Activated CD8-positive, alpha-beta memory T cell treated with anti-CD3 and anti-CD28 coated beads for 4 hours (primary cell): ENCODE measurements at places on chromosomes 1 and 21.

GRCh38 chr1:90198616-90199332 is 203.9 kb downstream of the ZNF326 start:
- DNase-seq = no peak

GRCh38 chr1:69595486-69595885 is 27.8 kb downstream of the LRRC7 start:
- no peak for DNase-seq

GRCh38 chr1:106080608-106081325 is 975.7 kb upstream of the PRMT6 start:
- DNase-seq = no peak

- DNase-seq = no peak
These were observed 380 bp downstream of the COL18A1 start for GRCh38 chr21:45405271-45405818.

DNA sequence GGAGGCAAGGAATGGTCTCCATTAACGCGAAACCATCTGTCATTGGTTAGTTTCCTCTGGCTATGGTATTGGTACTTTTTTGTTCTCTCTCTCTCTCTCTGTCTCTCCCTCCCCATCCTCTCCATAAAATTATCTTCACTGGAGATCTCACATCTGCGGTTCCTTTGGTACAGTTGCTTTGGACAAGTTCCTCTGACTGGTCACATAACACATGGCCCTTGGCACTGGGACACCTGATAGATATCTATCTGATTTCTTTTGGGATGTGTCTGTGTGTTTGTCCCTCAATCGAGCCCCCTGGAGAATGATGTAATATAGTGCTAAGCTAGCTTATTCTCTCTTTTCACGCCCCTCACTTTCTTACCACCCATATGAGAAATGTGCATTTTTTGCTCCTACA is 682.0 kb upstream of the B3GALT2 start:
- DNase-seq = no peak

- DNase-seq = no peak
These were observed 13.6 kb downstream of the GABRD start for GRCh38 chr1:2032737-2033136.

- DNase-seq = no peak
These were observed 23.7 kb downstream of the KCNJ15 start for GRCh38 chr21:38280454-38280853.

DNA sequence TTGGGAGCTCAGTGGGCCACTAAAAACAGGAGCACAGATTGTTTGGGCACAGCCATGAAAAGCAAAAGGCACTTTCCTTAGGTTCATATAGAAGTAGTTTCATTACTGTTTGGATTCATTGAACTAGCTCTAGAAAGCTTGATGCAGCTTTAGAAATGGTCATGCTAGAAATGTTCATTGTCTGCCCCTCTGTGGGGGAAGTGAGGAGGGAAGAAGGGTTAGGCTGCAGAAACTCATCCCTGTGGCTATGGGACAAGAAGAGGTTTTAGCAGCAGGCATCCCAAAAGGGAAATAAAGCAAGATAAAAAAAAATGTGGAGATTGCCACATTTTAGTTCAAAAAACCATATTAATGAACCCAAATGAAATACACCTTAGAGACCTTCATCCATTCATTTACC is 359.6 kb upstream of the PTBP2 start:
- DNase-seq = no peak

DNA sequence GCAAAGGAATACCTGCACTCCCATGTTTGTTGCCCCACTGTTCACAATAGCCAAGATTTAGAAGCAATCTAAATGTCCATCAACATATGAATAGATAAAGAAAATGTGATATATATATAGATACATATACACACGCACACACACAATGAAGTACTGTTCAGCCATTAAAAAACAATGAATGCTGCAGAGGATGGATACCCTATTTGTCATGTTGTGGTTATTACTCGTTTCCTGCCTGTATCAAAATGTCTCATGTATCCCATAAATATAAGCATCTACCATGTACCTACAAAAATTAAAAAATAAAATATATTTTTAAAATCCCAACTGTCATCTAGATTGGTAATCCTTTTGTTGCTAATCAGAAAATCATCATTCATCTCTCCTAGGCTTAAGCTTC is 634.8 kb upstream of the ADGRL2 start:
- no peak for DNase-seq

DNA sequence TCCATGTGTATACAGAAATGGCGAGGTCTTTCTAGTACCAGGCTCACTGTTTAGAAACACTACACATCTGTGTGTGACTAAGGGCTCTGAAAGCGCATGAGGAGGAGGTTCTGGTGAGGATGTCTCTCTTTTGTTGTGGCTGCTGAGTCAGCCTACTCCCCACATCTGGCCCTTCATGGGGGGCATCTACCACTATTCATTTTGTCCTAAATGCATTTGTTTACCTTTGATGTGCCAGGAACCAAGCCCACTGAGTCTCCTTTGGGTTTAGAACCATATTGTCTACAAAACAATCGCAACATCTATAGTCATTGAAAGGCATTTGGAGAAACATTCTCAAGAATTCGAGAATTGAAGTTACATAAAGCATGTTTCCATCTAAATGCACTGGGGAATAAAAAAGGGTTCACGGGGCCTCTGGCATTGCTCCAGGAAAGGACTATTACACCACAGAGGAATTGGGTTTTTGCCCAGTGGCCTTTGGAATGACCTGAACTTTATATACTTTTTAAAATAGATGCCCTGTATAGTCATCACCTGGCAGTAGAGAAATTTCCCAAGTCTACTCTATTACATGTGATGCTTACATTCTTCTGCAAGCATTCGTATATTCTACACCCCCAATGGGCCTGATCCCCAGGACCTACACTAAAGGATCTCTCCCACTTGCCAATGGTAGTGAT is 35.1 kb upstream of the ADORA3 start:
- no peak for DNase-seq

GRCh38 chr1:222288053-222288452 is 259.9 kb downstream of the HHIPL2 start:
- no peak for DNase-seq

DNA sequence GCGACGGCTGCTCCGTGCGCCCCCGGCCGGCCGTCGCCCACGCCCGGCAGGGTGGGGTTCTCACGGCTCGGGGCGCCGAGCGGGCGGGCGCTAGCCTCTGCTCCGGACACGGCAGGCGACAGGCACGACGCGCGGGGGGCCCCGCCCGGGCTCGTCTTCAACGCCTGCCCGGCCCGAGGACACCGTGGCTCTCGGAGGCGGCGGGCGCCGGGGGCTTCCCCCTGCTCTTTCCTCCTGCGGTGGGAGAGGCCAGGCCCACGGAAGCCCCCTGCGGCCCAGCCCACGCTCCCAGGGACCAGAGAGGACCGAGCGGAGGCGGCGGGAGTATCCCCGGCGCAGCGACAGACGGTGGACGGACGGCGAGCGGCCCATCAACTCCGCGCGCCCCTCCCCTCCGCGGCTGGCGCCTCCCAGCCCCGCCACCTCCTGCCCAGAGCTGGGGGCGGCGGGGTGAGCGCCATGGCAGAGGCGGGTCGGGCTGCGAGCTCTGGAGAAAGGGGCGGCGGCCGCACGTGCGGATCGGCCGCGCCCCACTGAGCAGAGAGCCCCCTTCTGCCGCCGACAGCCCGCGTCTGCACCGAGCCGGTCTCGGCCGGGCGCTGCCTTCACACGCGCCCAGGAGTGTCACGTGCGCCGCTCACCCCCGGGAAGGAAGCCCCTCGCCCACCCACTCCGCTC is at the start of the genes SHE and TDRD10:
TSS of gene SHE (minus strand) at position 347 of the 678 bp plus-strand sequence. CDS start 386 bp downstream, outside the sequence.
TSS of gene TDRD10 (plus strand) at position 154 of the 678 bp plus-strand sequence. CDS start 4,685 bp downstream, outside the sequence.
- DNase-seq = no peak

GRCh38 chr1:228013935-228014930 is 7.4 kb downstream of the WNT3A start:
- DNase-seq = no peak

DNA sequence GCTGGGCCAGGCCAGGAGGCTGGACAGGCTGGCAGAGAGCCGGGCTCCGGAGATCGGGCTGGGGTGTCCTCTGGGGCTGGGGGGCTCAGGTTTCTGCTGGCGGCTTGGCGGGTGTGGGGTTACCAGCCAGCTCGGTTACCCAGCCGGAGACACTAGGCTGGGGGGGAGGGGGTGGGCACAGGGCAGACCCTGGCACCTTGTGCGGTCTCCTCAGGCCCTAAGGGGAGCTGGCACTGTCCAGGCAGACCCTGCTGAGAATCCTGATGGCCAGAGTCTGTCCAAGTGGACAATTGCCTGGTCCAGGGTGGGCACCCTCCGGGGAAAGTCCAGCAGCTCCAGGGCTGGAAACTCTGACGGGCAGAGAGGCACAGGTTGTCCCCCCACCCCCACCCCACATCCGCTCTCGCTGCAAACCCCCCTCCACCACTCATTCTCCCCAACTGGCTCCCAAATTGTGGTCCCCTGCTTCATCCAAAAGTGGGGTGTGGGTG is 6.7 kb downstream of the ZBTB7B start:
- DNase-seq = no peak

DNA sequence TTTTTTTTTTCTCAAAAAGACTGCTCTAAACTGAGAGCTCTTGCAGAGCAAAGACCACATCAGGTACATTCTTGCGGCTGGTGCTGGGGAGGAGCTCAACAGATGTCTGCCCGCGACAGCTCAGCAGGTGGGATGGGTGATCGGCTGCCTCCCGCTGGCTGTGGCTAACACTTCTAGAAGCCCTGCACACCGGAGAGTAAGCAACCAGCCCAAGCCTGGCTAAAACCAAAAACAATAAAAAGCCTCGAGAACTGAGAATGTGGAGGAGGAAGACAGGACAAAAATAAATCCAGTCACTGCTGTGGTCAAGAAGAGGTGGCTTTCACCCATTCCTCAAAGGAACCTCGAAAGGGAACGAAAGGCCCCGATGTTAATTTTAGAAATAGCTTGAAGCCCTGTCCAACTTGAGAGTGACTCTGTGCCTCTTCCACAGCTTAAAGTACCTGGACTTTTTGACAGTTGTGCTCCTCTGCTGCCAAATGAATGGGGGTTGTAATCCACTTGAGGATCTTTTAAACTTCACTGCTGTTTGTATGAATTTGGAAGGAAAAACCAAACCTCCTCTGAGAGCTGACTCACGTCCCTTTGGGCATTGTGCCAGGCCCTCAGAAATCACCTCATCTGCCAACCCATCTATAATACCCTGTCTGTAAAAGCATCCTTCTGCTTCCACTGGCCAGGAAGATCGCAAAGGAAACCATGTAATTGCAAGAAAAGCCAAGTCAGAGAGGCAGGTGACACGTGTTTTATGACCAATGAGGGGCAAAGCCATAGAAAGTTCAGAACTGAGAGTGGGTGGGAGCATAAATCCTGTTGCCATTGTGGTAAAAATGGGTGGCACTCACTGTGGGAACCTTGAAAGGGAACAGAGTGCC is 78.6 kb downstream of the KCNN3 start:
- peak; percentile 70 for DNase-seq

GRCh38 chr21:26845066-26845758 is at the start of gene ADAMTS1:
Gene ADAMTS1, minus strand, starts transcription at chr21:26845409. Its CDS starts 455 bp downstream, at chr21:26844954.
- DNase-seq = no peak

- no peak for DNase-seq
These were observed 426.8 kb downstream of the ADGRL2 start for GRCh38 chr1:82227306-82228095.

- DNase-seq = peak; percentile 69
These were observed 21.6 kb upstream of the C1orf159 start for GRCh38 chr1:1137256-1138045.

DNA sequence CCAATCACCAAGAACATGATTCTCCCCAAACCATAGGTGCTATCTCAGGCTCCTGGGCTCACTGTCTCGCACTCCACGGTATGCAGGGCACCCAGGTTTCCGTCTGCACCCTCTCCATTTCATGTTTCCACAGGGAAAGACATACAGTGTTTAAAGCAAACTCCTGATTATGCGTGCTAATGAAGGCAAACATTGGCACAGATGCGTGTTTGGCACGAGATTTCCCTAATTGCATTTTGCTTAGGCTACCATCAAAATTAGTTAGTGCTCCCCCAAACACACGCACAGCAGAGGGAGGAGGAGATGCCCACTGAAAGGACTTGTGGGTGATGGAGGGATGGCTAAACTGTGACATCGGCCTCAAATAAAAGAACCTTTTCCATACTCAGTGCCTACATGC is 32.2 kb upstream of the TIAM1 start:
- no peak for DNase-seq

- DNase-seq = no peak
These were observed 72.0 kb downstream of the MAN1C1 start for GRCh38 chr1:25688390-25689119.

DNA sequence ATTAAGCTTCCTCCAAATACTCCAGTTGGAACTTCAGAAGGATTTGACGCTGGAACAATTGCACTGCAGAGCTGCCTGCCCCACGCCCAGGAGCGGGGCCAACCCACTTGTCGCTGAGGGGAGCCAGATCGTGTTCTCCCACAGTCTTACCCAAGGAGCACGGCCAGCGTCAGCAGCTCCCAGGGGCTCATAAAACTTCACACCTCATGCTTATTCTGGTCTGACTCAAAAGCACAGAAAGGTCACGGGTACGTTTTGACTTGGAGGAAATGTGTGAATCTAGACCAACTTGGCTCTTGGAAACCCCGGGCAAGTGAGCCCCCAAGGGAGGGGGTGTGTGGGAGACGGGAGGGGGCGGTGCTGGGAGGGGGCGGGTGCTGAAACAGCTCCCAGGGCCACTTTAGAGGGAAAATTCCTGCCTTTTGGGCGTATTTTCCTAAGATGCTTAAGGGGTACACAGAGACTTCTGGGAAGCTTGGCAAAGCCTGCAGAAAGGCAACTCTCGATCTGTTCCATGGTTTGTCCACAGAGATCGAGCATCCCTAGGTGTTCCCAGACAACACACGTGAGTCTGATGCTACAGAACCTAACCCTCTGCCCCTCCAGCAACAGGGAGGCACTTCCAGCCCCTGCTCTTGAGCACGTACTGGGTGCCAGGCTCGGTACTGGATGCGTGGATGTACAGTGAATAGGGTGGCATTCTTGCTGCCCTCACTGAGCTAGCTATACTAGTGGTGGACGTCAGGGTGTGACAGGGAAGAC is 98.9 kb downstream of the DHRS3 start:
- DNase-seq = no peak

DNA sequence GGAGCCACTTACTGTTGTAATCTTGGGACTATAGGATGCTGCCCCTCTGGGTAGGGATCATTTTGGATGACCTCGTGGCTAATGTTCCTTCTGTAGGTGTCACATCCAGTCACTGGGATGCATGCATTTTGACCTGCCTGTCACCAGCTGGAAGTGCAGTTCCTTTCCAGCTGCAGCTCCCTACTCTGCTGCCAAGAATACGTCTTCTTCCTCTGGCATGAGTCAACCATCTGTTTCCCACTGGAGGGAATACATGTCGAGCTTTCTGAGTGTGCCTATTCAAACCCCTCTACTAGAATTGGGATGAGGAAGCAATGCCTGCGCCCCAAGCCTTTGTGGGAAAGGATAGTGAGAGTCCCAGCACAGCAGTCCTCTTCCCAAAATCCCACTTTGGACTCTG is 415.5 kb upstream of the ADAMTS5 start:
- DNase-seq = no peak

- DNase-seq = no peak
These were observed 20.9 kb downstream of the SLC1A7 start for GRCh38 chr1:53121319-53122172.
